ENCODE measurements at places on chromosomes 5 and 9.

DNA sequence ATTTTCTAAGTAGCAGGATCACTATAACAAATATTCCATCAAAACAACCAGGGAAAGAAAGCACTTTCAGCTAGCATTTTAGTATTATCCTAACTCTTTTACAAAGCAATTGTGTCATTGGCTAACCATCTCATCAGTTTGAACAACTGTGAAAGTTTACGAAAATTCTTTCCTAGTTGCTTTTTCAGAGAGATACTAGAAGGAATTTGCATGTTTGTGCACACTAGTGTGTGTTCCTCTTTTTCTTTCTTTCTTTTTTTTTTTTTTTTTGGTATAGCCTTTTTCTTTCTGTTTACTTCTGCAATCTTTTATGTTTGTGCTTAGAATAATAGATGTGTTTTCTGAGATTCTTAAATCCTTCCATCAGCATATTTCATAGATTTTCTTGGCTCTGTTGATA, 124.7 kb upstream of the SEMA6A start:
- no peak for DNase-seq

DNA sequence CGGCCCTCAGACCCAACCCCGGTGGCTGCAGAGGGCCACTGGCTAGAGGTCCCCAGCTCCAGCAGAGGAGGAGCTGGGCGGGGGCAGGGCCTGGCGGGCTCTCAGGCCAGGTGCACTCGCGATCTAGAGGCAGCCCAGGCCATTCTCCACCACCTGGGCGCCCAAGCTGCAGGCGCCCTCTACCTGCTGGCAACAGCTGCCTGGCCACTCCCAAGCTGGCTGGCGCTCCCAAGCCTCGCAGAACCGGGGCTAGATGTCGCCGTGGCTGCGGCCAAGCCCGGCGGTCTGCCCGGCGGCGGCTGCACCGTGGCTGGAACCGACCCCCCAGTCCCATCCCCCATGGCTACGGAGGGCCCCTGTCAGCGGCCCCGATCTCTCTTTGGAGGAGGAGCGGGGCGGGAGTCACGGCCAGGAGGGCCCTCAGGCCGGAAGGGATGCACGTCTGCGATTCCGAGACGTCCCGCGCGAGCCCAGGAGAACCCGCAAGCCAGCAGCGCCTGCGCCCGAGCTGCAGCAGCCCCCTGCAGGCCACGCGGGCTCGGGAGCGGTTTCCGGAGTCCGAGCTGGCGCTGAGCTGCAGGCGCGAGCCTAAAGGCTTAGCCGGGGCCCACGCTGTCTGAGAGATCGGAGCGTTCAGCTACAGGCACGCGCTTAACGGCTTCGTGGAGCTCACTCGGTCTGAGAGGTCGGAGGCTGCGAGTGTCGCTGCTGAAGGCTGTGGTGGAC, 44.3 kb upstream of the BICD2 start:
- peak; percentile 65 for DNase-seq

DNA sequence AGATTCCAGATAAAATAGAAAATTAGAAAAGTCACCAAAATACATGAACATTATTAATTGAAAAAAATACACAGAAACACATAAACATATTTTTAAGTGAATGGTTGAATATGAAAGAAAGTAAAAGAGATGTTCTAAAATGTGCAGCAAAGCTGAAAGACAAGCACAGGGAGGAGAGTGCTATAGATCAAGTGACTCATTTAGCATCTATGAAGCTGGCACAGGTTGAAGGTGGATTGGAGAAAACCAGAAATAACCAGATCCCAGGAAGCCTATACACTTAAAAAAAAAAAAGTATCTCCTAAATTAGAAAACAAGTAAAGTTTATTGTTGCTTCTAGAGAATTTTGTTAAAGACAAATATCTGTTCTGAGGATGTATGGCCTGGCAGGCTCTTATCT, 338.9 kb downstream of the CDH12 start:
- no peak for DNase-seq

- DNase-seq: no peak
Measured at GRCh38 chr9:114011313-114011712, 66.8 kb downstream of the AMBP start.

DNA sequence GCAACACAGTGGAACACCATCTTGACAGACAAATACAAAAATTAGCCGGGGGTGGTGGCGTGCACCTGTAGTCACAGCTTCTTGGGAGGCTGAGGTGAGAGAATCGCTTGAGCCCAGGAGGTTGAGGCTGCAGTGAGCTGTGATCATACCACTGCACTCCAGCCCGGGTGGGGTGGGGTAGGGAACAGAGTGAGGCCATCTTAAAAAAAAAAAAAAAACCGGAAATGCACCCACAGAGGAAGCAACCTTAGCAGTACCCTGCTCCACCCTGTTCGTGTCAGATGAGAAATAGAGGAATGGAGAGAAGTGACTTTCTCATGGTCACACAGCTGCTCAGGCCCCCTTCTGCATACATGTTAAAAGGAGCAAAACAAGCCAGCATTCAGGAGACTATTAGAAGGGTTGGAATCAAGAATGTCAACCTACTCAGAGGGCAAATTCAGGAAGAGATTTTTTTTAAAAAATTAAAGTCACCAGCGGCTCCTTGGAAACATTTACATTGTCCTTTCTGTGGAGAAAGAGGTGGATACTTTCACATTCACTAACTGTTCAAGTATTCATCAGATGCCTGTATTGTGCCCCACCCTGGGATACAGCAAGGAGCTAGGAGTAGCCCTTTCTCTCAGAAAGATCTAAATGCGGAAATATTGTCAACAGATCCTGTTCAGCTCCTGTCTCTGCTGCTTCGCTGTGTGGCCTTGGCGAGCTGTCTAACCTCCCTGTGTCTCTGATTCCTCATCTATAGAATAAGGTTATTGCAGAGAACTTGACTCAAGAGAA, 41.0 kb downstream of the CYFIP2 start:
- no peak for DNase-seq

DNA sequence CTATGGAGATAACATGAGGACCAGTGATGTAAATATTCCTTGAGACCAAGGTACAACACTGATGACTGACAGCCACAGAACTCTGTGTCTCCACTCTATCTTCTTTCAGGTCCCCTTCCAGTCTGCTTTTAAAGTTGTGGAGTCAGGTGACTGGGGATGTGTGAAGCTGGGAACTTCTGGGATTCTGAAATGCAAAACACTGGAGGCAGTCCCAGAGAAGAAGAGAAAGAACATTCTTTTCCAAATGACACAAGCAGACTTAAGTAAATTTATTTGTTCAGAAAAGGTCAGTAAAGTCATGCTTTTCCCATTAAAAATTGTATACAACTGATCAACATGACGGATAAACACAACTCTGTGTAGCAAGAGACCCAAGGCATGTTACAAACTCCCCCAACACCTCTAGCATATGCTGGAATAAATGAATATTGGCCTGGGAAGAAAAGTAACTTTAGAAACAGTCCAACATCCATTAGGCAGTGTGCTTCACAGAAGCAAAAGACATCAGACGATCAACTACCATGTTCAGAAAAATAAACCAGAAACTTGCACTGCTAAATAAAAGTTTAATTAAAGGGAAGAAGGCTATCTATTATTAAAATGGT, 92.4 kb upstream of the IFNK start:
- DNase-seq: no peak

- DNase-seq: peak; percentile 38
Measured at GRCh38 chr9:91089405-91090129, 272.2 kb downstream of the AUH start.

GRCh38 chr5:171845857-171846256, 60.2 kb downstream of the SMIM23 start:
- DNase-seq: peak; percentile 47

DNA sequence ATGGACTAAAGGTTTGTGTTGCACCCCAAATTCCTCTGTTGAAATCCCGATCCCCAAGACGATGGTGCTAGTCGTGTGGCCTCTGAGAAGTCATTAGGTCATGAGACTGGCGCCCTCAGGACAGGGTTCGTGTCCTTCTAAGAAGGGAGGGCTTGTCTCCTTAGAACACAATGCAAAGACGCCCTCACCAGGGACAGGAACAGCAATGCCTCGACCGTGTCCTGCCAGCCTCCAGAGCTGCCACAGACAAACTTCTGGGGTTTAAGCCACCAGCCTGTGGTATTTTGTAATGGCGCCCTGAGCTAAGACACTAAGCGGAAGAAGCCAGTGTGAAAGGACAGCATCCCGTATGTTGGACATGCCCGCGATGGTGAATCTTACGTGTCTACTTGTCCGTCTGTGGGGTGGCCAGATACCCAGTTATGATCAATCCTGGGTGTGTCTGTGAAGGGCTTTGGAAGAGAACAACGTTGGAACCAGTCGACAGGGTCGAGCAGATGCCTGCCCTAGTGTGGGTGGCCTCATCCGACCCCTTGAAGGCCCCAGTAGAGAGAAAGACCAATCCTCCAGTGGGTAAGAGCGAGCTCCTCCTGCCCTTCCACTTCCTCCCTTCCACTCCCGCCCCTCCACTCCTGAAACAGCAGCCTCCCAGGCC, 279.2 kb upstream of the IRX2 start:
- no peak for DNase-seq

DNA sequence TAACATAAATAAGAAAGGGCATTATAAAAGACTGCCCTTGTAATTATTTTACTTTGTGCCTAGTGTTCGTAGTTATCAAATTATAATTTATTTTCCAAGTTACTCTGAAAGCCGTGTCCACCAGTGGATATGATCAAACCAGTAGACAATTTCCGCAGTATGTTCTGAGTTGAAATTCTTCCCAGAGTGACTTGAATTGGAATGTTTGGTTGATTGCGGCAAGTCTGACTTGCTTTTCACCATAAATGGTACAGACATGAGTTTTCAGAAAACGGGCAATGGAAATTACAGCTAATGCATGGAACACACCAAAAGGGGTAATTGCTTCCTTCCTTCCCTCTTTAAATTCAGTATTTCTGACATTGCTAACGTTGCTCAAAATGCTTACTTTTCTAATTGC, 56.6 kb downstream of the CHSY3 start:
- peak; percentile 40 for DNase-seq

- DNase-seq: no peak
Measured at GRCh38 chr5:123180178-123180577, 91.1 kb downstream of the PRDM6 start.

DNA sequence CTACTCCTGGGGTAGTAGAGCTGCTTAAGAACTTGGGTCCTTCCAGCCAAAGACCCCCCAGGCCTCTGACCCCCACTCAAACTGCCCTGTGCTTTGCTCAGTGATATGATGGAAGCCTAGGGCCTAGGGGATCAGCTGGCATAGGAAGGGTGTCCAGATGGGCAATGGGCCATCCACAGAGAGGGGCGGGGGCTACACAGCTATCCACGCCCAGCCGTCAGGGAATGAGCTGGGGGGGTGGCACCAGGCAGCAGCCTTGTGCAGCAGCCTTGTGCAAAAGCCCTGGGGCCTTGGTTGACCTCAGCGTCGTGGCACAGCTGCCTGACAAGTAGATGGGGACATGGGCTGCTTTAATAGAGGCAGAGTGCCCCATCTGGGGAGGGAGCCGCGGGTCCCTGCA, 43.2 kb downstream of the DAB2IP start:
- no peak for DNase-seq

DNA sequence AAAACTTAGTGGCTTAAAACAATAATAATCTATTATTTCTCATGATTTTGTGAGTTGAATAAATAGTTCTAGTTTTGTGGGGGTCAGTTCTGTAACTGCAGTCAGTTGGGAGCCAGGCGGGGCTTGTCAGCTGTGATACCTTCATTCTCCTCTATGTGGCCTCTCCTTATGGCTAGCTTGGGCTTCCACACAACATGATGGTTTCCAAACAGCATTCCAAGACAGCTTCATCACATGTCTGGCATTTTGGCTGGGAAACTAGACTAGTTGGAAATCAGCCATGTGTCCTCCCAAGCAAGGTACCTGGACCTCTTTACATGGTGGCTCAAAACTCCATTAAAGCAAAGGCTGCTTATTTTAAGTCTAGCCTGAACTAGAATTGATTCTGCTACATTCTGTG, 61.4 kb upstream of the RANBP3L start:
- DNase-seq: no peak
